Sigmoid colon (tissue), 7 donors: ENCODE measurements at places on chromosomes 2 and 18. TPM values are rescaled to one million over a fixed set of nuclear protein-coding genes. Genes with fewer than 3 reads are reported as not detected.

DNA sequence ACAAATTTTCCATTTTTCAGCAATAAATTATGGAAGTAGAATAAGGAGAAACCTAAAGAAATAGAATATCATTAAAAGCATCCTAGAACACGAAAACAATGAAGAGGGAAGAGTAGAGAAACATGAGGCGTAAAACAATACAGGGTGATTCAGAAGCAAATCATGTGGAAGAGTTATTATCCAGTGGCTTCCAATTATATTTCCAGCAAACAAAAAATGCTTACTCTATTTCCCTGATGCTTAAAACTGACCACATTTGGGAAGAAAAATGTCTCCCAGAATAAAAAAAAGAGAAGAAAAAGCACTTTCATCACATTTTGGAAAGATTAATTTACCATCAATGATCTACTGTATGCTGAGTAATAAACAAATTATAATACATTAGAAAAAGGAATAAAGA lies 192.6 kb downstream of the CD226 start:
- no peak for DNase-seq

- DNase-seq, result no peak
These were observed 114.0 kb downstream of the KLHL29 start for GRCh38 chr2:23498943-23499342.

The INHA gene
- total RNA-seq, result not detected

The C2orf80 gene
- total RNA-seq, result not detected

DNA sequence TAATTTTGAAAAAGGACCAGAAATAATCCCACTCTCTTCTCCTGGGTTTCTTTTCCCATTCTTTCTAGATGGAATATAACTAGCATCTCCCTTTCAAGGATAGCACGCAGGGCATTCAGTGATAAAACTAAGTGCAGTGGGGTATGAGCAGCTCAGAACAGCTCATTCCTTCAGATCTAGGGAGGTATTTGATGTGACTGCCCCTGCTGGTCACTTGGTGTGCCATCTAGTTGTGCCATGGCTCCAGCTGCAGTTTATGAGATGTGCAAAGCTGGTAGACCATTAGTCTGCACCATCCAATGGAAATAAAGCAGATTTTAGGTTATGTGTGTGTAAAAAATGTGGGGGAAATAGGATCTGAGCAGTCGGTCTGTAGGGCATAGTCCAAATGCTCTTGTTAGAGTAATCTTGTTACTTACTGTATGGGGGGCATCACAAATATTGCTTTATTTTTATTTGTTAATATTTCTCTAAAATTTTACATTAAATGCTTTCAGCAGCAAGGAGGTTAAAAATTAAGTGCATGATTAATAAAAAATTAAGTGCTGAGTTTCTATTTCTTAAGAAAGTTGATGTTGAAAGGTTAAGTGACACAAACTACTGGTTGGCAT lies 38.9 kb downstream of the CTAGE1 start:
- DNase-seq, result no peak

GRCh38 chr18:7822435-7823331 lies 255.6 kb downstream of the PTPRM start:
- DNase-seq, result no peak

DNA sequence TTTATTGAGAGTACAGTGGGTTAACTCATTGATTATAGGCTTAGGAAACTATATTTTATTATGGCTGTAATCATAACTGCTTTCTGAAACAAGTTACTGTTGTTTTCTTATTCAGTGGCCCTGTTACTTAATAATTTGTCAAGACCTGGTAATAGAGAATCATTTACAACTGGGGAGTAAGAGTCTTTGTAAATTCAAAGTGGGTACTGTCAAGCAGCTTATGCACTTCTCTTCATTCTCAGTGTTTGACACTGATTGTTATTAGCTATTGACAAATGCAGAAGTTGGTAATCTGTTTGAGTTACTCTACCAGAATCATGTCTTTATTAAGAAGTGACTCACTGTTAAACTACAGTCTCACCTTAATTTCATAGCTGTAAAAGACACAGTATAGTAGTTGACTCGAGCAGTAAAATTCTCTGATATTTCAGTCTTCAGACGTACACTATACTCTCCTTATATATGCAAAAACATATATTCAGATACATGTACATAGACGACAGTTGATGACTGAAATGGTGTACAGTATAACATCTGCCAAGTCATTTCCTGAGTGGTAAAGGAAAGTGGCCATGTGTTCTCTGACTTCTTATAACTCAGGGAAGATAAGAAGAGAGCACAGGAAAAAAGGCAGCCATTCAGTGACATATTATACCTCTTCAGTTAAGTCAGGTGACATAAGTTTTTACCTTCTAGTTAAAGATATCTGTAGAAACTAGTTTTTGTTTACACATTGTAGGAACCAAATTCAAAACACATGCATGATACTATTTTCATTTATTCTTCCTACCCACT lies 36.0 kb upstream of the TTC27 start:
- no peak for DNase-seq

The NUP35 gene
- total RNA-seq, result 15.0 TPM

The CD226 gene
- total RNA-seq, result 1.2 TPM

DNA sequence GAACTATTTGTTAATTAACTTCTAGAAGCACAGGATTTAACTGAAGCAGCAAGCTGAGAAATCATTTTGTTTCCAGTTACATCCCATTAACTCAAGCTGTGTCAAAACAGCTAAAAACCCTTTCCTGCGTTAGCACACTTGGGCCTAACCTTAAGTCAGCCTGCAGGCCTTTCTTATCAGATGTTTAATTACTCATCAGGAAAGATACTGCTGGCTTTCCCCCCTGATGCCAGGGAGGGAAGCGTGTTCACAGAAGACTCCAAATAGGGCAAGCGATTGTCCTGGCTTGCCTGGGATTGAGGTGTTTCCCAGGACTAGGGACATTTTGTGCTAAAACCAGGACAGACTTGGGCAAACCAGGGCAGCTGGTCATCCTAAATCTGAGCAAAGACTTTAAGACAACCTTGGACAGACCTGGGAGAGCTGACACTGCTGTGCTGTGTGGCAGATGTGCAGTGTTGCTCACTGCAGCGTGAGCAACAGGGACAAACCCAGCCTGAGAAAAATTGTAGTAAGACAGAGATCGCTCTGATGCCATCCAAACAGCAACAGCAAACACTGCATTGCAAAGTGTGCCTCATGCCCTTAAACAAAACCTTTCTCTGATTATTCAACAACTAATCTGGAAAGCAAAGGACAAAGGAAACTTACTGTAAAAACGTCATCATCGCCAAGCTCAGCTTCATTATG lies 100.9 kb downstream of the SPRED2 start:
- DNase-seq, result no peak
